ENCODE measurements at places on chromosomes 4 and X. TPM values are rescaled to one million over a fixed set of nuclear protein-coding genes. Genes with fewer than 3 reads are reported as not detected.

DNA sequence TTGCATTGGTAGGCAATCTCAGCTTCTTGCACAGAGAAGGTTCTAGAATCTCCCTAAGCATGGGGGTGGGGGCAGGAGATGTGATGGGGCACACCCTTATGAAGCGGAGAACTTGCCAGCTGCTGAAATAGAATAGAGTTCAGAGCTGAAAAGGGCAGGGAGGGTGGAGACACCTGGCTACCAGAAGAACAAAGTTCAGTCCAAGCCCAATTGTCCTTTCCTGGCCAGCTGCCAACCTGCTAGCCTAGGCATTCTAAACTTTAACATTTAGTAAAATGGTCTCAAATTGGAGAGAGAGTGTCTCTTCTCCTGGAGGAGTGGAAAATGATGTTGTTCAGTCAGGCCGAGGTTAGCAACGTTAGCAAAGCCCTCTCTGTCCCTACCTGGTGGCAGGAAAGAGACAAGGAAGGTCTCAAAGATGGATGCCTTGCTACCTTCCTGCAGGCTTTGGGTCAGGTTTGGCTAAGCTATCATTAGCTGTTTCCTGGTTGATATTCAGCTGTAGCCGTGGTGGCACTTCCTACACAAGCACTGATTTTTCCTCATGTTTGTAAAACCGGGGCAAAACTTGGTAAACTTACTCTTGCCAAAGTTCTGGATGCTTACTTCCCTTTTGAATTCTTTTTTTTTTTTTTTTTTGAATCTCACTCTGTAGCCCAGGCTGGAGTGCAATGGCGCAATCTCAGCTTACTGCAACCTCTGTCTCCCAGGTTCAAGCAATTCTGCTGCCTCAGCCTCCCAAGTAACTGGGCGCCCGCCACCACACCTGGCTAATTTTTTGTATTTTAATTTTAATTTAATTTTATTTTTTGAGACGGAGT lies 34.7 kb upstream of the NYX start:
- no peak for DNase-seq

DNA sequence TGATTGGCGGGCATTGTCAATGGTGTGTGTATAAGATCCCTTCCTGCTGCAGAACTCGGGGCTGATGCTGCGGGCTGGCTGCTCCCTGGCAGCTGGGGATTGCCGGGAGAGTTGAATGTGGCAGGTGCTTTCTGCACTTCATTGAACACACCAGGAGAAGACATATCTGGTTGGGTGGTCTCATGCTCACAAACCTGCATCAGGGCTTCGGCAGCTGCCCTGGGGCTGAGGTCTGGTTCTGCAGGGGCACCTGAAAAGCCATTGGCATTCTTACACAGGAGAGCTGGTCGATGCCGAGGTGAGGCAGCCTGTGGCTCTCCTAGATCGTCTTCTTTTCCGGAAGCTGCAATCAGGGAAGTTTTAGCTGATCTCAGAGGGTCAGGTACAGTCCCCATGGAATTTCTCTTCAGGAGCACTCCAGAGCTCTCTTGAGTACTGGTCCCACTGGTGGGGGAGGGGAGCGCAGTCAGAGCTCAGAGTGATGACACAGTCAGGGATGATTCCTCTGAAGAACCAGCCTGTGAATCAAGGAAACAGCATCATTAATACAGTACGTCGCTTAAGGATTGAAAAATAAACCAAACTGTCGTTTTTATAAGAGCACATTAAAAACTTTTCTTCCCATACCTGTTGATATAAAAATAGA lies 57.8 kb downstream of the GPRIN3 start:
- DNase-seq = no peak

DNA sequence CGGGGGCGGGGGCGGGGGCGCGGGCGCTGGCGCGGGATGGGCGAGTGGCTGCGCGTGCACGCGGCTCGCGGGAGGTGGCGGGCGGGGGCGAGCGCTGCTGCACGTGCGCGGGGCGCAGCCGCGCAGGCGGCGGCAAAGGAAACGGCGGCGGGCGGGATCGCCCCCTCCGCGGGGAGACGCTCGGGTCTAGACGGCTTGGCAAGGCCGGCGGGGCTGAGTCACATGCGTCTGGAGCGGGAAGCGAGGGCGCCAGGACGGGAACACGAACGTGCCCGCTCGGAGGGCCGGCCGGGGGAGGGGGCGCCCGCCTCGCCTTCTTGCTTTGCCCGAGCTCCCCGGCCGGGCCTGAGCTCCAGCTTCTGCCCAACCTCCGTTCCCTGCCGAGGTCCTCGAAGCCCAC lies 4.3 kb upstream of the HAUS7 start:
- DNase-seq = peak; percentile 82

GRCh38 chr4:69601065-69601464 lies 38.4 kb downstream of the UGT2A2 start:
- DNase-seq = no peak

- no peak for DNase-seq
These were observed 30.5 kb downstream of the PLAC8 start for GRCh38 chr4:83083925-83084475.

DNA sequence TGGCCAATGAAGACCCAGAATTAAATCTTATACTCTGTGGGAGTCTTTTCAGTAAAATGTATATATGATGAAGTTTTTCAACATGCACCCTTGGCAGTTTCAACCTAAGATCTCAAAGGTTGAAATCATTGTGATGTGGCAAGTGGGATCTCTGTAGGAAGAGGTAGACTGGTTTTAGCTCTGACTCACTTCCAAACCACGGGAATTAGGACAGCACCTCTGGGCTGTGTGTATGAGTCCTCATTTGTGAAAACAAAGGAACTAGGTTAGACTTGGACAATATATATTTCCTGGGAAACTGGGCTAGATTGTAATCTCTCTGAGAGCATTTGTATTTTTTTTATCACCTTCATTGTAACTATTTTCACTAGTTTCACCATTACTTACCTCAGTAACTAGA lies 333.0 kb downstream of the ADGRL3 start:
- DNase-seq = peak; percentile 50

GRCh38 chr4:10158333-10158942 lies 41.8 kb upstream of the WDR1 start:
- DNase-seq = no peak

DNA sequence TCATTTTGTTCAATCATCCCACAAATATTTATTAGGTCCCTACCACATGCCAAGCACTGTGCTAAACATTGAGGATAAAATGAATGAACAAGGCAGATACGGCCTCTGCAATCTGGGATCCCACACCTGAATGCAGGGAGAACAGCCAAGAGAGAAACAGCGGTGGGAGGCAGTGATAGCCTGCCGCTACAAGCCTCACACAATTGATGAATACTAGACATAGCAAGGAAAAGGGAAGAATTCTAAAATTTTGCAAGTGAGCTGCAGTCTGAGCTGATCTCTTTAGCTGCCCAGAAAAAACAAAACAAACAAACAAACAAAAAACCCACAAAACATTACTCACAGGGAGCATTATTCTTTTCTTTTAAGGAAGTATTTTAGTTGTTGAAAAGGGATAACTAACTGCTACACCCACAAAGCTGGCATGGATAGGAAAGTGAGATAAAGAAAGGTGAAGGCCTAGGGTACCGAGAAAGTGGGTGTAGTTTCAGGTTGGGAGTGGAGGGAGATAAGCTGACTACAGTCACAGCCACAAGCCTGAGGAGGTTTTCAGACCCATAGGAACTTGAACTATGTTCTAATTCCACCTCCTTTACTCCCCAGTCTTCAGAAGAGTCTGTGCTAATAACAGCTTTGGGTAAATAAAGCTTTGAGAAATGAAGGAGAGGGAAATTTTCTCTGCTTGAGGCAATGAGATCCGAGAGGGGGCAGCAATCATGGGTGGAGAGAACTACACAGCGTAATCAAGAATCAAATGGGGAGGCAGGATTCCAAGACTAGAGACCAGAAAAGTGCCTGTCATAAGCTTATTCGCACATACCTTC lies 85.4 kb downstream of the SH3RF1 start:
- no peak for DNase-seq

- no peak for DNase-seq
These were observed 12.7 kb downstream of the SPRY1 start for GRCh38 chr4:123409334-123409733.

DNA sequence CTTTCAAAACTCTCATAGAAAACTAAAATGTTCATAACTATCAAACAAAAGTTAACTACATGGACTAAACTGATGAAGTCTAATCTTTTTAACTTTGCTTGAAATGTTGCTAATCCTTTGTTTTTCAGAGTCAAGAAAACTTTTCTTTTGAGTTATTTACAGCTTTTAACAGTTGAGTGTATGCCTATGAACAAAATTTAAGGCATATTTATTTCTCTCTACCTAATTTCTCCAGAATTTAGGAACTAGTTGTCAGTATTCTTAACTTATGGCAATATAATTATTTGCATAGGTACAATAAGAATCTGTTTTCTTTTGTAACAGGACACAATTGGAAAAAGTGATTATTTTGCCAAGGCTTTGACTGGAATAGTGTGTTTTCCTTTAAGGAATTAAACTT lies 23.8 kb downstream of the TENM3 start:
- DNase-seq = no peak

GRCh38 chr4:137156807-137157206 lies 375.5 kb downstream of the PCDH18 start:
- no peak for DNase-seq

DNA sequence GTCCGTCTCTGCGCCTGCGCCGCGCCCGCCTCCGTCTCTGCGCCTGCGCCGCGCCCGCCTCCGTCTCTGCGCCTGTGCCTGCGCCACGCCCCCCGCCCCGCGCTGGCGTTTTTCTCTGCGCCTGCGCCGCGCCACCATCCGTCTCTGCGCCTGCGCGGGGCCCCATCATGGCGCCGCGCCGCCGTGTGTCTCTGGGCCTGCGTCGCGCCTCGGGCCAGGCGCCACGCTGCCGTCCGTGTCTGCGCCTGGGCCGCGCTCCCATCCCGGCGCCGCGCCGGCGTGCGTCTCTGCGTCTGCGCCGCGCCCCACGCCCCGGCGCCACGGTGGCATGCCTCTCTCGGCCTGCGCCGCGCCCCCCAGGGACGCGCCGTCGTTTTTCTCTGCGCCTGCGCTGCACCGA lies 51.8 kb upstream of the DUX4 start:
- DNase-seq = no peak

DNA sequence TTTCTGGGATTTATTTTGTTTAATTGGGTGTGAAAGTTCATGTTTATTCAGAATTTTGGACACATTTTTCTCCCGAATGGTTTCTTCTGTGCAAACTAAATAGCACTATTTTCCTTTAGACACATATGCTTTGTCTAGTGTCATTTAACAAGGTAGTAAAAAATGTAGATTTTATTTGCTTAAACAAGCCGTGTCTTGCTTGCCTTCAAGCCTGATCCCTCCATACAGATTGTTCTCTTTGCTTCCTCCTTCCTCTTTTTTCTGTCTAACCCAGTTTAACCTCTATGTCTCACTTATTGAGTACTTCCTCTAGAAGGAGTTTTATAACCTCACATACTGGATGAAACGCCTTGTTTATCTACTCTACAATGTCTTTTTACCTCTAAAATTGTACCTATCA lies 211.8 kb downstream of the NPFFR2 start:
- DNase-seq = peak; percentile 27

DNA sequence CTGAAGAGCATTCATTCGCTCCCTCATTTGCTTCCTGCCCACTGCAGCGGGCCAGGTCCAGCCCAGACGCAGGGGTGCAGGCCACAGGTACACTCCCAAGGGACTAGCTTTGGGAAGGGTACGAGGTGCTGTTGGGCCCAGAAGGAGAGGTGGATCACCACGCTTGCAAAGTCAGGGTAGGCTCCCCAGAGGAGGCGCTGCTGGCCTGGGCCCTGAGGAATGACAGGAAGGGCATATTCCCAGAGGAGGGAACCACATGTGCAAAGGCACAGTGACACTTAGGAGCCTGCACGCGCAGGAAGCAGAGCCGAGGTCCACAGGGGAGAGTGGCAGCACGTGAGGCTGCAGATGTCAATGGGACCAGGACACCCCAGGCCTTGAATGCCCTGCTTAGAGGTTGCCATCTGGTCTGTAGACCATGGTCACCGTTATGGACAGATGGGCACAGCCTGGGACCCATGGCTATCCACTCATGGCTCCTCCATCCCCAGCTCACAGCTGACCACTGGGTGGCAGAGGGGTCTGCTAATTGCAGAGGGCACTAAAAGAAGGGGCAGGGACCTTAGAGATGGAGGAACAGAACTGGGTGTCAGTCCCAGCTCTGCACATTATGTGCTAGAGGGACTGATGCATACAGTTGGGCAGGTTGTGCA lies 7.9 kb downstream of the HTRA3 start:
- no peak for DNase-seq

- DNase-seq = no peak
These were observed 1.2 kb upstream of the PRPS2 start for GRCh38 chrX:12789976-12790375.

DNA sequence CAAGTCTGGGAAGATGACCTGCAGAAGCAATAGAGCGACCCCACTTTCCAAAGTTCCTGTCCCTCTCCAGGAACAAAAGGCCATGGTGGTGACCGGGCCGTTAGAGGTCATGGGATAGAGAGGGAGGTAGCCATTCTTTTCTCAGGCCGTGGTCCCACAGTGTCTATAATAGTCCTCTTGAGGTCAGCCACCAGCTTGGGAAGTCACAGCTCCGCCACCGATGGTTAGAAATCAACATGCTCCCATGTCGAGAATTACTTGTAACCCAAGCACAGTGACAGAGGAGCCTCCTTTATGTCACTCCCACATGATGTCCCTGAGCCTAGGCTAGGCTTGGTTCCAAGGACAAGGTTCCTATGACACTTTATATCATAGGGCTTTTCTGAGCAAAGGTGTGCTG lies 48.3 kb upstream of the CBR4 start:
- no peak for DNase-seq

GRCh38 chr4:123919576-123920098 lies 523.0 kb downstream of the SPRY1 start:
- no peak for DNase-seq

DNA sequence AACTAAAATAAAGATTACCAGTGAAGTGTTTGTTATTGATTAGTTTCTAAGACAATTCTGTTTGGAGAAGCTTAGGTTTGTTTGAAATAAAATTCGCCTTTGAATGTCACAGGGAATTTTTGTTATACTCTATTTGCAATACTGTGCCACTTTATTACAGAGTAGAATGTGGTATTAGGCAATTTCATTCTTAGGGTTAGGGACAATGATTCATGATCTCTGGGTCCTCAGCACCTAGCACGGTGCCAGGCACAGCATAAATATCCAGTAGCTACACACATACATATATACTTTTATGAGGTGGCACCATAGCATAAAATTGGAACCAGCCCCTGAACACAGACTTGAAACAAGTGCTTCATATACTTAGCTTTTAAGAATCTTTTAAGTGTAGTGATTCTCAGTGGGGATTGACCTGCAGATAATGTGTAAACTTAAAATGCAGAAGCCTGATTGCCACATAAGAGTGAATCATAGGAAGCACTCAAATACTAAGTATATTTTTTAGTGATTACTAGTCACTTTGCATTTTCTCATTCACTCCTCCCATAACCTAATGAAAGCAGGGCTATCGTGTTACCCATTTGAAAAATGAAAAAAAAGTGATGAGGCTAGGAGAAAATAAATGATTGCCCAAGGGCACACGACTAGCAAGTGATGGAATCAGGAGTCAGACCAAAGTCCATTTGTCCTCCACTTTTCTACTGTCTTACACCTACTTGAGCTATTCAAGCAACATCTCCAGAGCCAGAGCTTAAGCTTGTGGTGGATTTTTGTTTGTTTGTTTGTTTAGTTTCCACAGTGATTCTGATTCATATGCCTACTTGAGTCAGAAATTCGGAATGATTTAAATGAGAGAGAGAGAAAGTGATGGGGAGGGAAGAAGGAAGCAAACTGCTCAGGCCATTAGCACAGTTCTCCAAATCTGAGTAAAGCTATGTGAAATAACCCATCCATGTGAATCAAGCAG lies 366.0 kb upstream of the FGF13 start:
- DNase-seq = no peak

SRPX2 gene
- 40.0 TPM for total RNA-seq

PJA1 gene
- 56.6 TPM for total RNA-seq

FAM184B gene
- total RNA-seq = 3.1 TPM

VEGFC gene
- 5.8 TPM for total RNA-seq

ASMT gene
- total RNA-seq = not detected

CXorf65 gene
- total RNA-seq = not detected
